BJ (cell line): ENCODE measurements at places on chromosomes 3 and 15. TPM values are rescaled to one million over a fixed set of nuclear protein-coding genes. Genes with fewer than 3 reads are reported as not detected.

GRCh38 chr3:42051384-42052131, 39.6 kb upstream of the TRAK1 start:
- DNase-seq: no peak

- DNase-seq: peak; percentile 76
These were observed 55.4 kb downstream of the ABHD2 start for GRCh38 chr15:89143503-89144162.

DNA sequence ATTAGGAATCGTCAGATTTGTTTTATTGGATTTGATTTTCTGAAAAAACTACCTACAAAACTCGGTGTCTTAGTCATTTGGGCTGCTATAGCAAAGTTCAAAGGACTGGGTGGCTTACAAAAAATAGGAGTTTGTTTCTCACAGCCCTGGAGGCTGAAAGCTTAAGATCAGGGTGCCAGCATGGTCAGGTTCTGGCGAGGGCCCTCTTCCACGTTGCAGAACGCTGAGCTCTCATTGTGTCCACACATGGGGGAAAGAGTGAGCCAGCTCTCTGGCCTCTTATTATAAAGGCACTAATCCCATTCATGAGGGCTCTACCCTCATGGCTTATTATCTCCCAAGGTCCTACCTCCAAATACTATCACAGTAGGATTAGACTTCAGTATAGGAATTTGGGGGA, 40.6 kb upstream of the MRPS22 start:
- DNase-seq: no peak

- DNase-seq: no peak
These were observed 40.4 kb upstream of the LIMD1 start for GRCh38 chr3:45554006-45554666.

DNA sequence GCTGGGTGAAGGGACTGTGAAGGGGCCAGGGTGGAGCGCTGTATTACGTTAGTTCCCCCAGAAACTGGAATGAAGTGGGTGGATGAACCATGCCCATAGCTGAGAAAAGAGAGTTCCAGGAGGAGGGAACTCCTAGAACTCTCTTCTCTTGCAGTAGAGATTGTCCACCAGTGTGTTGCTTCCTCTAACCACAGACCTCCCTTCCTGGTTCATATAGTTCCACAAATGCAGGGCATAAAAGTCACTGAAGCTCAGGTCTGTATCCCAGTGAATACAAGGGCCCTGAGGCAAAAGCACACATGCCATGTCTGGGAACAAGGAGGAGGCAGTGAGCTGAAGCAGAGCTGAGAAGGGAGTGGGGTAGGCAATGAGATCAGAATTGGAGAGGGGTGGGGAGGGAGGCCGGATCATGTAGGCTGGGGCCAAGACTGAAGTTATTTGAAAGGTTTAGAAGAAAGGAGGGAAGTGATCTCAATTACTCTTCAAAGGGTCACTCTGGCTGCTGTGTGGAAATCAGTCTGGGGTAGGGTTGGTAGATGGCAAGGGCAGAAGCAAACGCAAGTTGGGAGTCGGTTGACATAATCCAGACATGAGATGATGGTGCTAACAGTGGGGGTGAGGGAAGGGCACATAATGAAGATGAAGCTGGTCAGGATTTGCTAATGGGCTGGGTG, 6.5 kb downstream of the A4GNT start:
- no peak for DNase-seq

DNA sequence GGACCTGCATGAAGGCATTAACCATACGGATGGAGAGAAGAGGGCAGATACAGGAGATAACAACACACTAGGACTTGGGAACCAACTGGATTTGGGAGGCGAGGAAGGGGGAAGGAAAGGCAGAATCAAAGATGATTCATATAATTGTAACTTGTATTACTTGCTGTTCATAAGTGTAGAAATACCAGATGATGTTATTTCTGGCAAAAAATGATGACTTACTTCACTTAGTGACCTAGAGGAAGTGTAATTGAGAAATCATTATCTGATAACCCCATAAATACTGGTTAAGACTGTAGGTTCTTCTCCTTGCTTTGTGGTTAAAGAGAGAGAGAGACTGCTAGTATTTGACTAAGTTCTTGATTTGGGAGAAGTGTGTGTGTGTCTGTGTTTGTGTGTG, 50.5 kb upstream of the GK5 start:
- DNase-seq: peak; percentile 85

- DNase-seq: peak; percentile 11
These were observed 16.8 kb downstream of the UBE3A start for GRCh38 chr15:25422021-25422420.

- DNase-seq: no peak
These were observed 142.4 kb downstream of the ZPLD1 start for GRCh38 chr3:102577082-102577789.

GRCh38 chr3:126107957-126108675, 24.2 kb upstream of the SLC41A3 start:
- no peak for DNase-seq

- DNase-seq: no peak
These were observed 182.2 kb downstream of the ABHD5 start for GRCh38 chr3:43872901-43873300.

- DNase-seq: no peak
These were observed 65.3 kb downstream of the OXNAD1 start for GRCh38 chr3:16330351-16330750.

GRCh38 chr15:46676233-46677206, 1040.8 kb upstream of the SEMA6D start:
- DNase-seq: no peak

GRCh38 chr3:181470349-181470748, 241.4 kb upstream of the SOX2 start:
- no peak for DNase-seq

DNA sequence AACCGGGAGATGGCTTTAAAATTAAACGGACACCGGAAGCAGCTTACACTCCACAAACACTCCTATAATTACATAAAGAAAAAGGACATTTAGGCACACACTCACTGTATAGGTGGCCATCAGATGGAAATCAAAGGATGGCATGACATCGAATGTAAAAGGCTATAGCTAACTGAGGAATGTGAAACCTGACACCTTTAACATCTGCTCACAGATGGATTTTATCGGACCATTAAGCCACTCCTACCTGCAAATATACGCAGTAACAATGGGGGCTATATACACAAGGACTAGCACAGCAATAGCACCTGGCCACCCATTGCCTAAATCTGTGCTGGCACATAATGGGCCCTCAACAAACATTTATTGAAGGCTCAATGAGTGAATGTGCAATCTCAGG, 14.5 kb upstream of the RBSN start:
- DNase-seq: no peak

GRCh38 chr3:152841131-152841530, 6.2 kb downstream of the P2RY1 start:
- DNase-seq: no peak

DNA sequence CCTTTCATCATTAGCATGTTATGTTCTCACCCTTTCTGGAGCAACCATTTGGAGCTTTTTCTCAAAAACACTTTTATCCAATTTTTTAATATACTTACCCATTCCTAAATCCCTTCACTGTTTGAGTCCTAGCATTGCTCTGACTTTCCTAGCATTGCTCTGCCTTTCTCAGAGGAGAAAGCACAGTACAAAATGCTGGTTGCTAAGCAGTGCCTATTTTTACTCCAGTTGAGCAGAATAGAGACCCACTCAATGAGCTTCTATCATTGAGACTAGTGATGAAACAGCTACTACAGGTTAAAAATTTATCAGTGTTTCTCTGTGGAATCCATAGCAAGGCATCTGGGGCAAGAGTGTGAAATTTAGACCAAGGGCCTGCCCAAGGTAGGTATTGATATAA, 21.8 kb upstream of the IL1RAP start:
- no peak for DNase-seq

DNA sequence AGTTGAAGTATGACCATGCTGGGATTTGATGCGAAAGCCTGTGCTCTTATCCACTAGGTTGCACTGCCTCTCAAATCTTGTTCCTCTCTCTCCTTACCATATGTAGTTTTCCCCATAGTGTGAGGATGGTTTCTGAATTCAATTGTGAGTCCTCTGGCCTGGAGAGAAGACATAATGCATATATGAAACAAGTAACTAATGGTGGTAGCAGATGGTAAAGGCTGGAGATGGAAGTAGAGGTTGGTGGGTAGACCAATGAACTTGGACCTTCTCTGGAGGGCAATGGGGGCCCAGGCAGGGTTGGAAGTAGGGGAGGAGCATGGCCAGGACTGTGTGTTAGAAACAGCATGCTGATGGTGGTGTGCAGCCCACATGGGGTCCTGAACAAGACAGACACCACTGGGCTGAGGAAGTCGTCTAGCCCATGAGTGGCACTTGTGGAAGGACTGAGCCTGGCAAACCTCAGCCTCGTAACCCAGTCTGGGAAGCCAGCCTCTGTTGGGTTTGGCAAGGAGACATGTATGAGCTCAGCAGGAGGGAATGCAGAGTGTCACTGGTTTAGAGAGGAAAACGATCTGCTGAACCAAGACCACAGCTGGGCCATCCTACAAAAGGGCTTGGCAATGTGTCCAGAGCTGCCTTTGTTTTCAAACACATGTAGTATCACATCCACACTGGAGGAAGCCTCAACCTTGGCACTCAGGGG, 18.5 kb upstream of the LMCD1 start:
- peak; percentile 95 for DNase-seq

UCN2 gene
- 2.3 and 4.5 TPM in 2 replicates for polyA plus RNA-seq

SERPINI2 gene
- not detected in 2 replicates for polyA plus RNA-seq

PRR20G gene
- not detected in 2 replicates for polyA plus RNA-seq

LHFPL4 gene
- polyA plus RNA-seq: not detected in 2 replicates

ST8SIA2 gene
- not detected in 2 replicates for polyA plus RNA-seq

USP50 gene
- polyA plus RNA-seq: 0.15 TPM in 1 of 2 replicates, not detected in the other

VEPH1 gene
- polyA plus RNA-seq: 17.9 and 27.8 TPM in 2 replicates
